ENCODE measurements at places on chromosomes 1 and 21. TPM values are rescaled to one million over a fixed set of nuclear protein-coding genes. Genes with fewer than 3 reads are reported as not detected.

JAM2 gene
- not detected for total RNA-seq

PLCH2 gene
- total RNA-seq, result not detected

HSD3B2 gene
- not detected for total RNA-seq

KCNE2 gene
- not detected for total RNA-seq

POU3F1 gene
- total RNA-seq, result 0.08 TPM

TEX50 gene
- not detected for total RNA-seq

DMRTA2 gene
- total RNA-seq, result 0.24 TPM

CASQ2 gene
- total RNA-seq, result not detected

CFAP45 gene
- 2.5 TPM for total RNA-seq

OR14A16 gene
- not detected for total RNA-seq

TNFRSF4 gene
- not detected for total RNA-seq

S100A6 gene
- total RNA-seq, result 2,077 TPM

VSIG8 gene
- not detected for total RNA-seq

CD34 gene
- total RNA-seq, result not detected

HTR1D gene
- total RNA-seq, result 0.23 TPM

UMODL1 gene
- total RNA-seq, result not detected

TTC22 gene
- not detected for total RNA-seq

RCOR3 gene
- 27.0 TPM for total RNA-seq

LAPTM5 gene
- 0.21 TPM for total RNA-seq

ORC1 gene
- 26.4 TPM for total RNA-seq

NTRK1 gene
- total RNA-seq, result 1.1 TPM

TBX19 gene
- 0.98 TPM for total RNA-seq

DIRAS3 gene
- 0.27 TPM for total RNA-seq

GIPC2 gene
- total RNA-seq, result not detected

MSH4 gene
- 0.08 TPM for total RNA-seq

BECN2 gene
- total RNA-seq, result not detected

AUNIP gene
- 27.8 TPM for total RNA-seq

TDRD5 gene
- total RNA-seq, result 0.40 TPM

Data from A375 (cell line).